IMR-90 (cell line): ENCODE measurements at places on chromosomes 1 and 21. TPM values are rescaled to one million over a fixed set of nuclear protein-coding genes. Genes with fewer than 3 reads are reported as not detected.

Gene TIE1
- 2.3 and 3.3 TPM in 2 replicates for total RNA-seq

DNA sequence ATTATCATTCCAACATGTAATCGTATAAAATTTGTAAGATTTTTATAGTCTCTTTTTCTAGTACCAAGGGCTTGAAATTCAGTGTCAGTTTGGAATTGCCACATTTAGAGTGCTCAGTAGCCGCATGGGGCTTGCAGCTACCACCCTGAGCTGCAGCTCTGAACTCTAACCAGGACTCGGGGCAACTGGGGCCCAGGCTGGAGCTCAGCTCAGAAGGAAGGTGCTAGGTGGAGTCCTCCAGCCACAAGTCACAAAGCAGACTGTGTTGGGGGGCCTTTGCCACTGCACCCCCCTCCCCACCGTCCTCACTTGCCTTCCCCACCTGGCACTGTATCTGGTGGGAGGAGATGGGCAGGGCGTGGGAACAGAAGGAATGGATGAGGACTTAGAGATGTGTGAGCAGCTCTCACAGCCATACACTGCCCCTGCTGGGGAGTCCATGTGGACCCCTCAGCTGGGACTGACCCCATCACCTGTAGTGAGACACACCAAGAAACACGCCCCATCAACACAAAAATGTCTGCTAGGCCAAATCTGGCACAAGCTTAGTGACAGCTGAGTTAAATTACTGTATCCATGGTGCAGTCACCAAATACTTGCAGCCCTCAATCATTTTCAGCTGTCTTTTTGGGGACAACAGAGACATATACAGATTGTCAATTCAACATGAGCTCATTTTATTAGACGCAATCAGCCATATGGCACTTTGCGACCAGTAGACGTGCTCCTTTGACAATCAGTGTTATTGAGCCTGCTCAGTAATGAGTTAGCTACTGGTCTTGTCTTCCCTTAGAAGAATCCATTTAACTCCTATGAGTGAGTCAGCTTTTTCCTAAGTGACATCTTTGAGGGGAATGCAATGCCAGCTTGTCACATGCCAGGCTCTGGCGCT, 241.7 kb upstream of the RAB4A start:
- no peak for DNase-seq

DNA sequence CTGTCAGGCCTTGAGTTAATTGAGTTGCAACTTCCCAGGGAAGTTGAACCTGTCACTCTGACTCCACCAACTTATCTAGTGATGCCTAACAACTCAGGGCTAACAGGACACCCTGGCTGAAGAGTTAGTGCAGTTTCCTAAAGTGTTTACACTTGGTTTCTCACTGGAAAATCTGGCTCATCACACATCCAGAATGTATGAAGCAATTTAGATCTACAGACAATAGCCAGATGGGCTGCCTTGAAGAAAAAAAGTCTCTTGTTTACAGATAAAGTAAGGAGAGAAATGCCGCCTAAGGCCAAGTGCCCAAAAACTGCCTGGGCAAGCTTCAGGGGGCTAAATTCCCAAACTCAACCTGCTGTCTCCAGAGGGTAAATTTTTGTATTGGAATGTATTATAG, 446.3 kb upstream of the NCAM2 start:
- no peak for DNase-seq

GRCh38 chr1:1123581-1124507, 8.0 kb upstream of the C1orf159 start:
- DNase-seq: peak; percentile 15
